ENCODE measurements at places on chromosomes 11 and 22.
A peak's percentile ranks its signal among the peaks of the same experiment; 100 is the strongest.

GRCh38 chr11:65410936-65411680, 11.5 kb upstream of the NEAT1 start:
- DNase-seq: no peak

- no peak for DNase-seq
Observed at GRCh38 chr11:62504158-62504973, 42.2 kb downstream of the AHNAK start.

- DNase-seq: no peak
Observed at GRCh38 chr11:35232891-35233330, 93.9 kb downstream of the CD44 start.

DNA sequence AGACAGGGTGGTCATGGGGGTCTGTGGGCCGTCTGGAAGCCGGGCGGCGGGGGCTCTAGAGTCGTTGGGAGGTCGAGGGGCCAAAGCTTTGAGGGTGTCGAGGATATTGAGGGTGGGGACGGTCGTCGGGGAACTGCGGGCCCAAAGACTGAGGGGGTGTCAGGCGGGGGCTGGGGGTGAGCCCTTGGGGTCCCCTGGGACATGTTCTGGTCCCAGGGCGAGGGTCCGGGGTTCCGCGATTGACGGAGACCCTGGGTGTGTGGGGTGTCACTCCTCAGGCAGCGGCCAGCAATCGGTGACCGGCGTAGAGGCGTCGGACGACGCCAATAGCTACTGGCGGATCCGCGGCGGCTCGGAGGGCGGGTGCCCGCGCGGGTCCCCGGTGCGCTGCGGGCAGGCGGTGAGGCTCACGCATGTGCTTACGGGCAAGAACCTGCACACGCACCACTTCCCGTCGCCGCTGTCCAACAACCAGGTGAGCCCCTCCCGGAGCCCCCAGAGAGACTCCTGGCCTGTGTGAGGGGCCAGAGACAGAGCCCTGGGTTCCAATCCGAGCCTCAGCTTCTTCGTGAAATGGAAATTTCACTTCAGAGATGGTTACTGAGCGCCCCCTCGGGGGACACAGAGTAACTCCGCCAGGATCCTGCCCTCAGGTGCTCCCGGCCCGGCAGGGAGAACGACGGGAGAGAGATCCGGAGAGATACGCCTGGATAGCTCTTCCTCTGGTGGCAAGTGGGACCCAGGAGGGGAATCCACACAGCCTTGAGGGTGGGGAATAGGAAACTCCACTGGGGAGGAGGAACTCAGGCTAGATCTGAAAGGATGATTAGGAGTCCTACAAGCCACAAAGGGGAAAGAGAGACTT, 714 bp downstream of the SDF2L1 start:
- DNase-seq: peak; percentile 73

DNA sequence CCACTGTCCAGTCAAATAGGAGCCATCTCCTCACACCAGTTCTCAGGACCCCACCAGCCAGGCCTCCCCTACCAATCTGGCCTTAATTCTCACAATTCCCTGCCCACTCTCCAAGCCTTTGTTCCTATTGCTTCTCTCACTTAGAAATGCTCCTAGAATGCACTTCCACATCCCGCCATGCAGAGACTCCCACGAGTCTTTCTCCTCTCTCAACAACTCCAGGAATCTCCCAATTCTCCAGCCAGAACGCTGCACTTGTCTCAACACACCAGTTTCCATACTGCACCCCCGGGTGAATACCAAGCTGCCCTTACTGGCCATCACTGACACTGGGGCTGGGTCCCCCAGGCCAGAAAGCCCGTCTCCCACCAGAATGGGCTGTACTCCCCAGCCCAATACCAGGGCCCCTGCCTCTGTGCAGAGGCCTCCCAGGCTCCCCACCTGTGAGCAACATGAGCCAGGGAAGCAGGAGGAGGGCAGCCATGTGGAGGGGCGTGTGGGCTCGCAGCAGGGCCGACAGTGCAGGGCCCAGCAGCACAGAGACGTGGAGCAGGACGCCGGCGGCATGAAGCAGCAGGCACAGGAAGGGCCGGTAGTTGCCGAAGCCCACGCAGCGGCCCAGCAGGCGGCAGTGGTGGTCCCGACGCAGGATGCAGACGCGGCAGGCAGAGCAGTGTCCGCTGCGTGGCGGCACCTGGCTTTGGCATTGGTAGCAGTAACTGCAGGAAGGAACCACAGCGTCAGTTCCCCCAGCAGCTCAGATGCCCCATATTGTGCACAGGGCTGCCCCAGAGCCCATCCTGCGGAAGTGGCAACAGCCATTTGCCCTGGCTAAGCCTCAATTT, 2.4 kb downstream of the ZDHHC24 start:
- DNase-seq: peak; percentile 79

DNA sequence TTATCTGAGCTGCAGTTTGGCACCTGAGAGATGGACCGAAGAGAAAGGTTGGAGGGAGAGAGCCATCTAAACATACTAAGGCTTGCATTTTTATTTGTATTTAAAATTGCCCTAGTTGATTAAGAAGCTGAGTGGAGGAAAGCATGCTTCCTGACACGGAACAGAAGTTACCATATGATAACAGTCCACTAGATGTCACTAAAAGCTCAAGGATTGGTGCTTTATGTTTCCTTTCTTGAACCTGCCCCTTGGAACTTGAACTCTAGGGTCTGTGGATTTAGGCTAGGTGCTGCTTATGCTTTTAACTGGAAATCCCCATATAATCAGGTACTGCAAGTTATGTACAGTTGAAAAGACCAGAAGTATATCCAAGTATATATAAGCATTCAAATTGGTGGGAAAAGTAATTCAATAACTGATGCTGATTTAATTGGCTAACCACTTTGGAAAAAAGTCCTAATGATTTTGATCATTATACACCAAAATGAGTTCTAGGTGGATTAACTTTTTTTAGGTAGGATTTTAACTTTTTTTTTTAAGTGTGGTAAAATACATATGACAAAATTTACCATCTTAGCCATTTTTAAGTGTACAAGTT, 9.5 kb downstream of the RBMXL2 start:
- DNase-seq: peak; percentile 79

GRCh38 chr22:17250380-17251082, 31.3 kb upstream of the ADA2 start:
- DNase-seq: no peak

DNA sequence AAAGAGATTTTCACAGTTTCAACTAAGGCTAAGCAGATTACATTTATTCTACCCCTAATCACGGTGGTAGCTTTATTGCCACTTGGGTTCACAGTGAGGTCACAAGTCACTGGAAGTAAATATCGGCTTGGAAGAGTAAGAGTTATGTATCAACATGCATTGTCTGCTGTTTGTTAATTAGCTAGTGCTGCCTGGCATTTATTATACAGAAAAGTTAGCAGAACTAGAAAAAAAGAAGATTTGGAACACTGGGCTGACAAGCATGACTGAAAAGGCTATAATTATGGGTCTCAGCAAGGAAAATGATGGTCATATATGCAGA, 13.7 kb upstream of the RAB38 start:
- DNase-seq: no peak

DNA sequence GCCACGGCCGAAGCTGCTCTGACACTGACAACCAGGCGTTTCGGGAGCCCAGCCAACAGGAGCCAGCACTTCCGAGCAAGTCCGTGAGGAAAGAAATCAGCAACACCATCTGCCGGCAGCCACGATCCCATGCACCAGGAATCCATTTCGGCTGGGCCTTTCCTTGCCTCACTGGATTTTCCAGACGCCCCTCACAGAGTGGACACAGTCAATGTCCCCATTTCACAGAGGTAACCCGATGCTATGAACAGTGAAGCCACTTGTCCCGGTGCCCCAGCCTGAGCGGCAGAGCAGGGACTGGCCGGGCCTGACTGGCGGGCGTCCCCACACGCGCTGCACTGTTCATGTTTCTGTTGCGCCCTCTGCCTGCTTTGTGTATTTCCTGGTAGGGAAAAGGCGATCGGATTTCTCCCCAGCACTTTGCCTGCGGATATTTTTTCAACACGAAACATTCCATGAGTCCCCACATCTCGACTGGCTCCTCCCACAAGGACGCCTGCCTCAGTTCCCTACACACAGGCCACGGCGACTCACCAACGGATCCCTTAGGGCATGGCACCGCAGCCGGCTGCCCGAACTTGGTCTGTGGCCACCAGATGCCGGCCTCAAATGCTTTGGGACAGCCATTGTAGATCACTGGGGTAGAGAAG, 55.3 kb downstream of the TRMU start:
- no peak for DNase-seq

- no peak for DNase-seq
Observed at GRCh38 chr11:22554221-22554620, 71.4 kb downstream of the FANCF start.

- DNase-seq: no peak
Observed at GRCh38 chr11:26931248-26931631, 62.7 kb upstream of the FIBIN start.

- peak; percentile 28 for DNase-seq
Observed at GRCh38 chr11:14451825-14452224, 47.8 kb downstream of the COPB1 start.

DNA sequence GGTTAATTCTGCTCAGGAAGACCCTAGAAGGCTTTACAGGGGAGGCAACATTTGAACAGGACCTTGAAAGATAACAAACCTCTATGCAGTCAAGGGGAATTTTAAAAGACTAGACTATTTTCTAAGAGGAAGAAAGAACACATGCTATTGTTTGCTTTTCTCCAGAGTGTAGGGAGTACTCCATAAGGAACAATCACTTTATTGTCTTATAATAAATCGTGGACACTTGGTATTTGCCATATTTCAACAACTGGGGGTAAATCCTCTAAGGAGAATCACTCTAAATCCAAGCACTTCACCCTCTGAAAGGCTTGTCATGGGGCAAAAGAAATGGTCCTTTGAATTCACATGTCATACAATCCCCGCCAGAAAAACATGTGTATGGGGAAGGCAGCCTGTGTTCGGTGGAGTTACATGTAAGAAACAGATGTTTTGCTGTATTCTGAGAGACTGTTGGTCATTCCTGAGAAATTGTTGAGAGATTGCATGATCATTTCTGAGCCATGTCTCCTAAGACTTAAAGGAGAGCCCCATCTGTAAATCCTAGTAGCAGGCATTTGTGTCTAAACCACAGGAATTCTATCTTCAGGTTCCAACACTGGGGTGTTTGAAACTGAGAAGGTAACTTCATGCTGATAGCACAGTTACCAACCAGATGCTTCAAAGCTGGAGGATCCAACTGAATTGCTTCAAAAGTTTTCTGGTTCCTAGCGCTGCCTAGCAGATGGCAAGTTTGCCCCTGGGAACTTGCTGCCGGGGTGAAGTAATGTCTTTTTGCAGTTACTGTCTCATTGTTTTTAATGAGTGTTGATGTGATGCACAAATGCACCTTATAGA, 66.8 kb downstream of the FZD4 start:
- DNase-seq: no peak

GRCh38 chr11:76318744-76319384, 62.1 kb downstream of the THAP12 start:
- peak; percentile 83 for DNase-seq

GRCh38 chr11:79243422-79244210, 197.2 kb downstream of the TENM4 start:
- no peak for DNase-seq

- no peak for DNase-seq
Observed at GRCh38 chr11:95832763-95833162, 42.5 kb downstream of the CEP57 start.

- DNase-seq: no peak
Observed at GRCh38 chr11:23727387-23727786, 769.5 kb upstream of the LUZP2 start.

DNA sequence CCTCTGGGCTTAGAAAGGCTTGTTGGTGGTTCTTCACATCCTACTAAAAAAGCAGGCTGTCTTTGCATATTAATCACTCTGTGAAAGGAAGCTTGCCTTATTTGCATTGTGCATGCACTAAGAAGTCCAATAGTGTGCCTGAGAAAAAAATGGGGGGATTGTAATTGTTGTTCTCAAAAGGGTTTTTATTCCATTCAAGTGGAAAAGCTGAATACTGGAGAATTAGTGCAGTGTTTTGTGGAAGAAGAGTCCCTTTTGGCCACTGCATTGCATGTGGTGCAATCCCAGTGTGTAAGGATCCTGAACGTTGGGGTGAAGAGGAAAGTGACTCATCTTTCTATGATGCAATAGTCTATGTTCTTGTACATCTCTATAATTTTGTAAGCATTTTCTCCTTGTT, 16.5 kb downstream of the NCAM1 start:
- peak; percentile 2 for DNase-seq

DNA sequence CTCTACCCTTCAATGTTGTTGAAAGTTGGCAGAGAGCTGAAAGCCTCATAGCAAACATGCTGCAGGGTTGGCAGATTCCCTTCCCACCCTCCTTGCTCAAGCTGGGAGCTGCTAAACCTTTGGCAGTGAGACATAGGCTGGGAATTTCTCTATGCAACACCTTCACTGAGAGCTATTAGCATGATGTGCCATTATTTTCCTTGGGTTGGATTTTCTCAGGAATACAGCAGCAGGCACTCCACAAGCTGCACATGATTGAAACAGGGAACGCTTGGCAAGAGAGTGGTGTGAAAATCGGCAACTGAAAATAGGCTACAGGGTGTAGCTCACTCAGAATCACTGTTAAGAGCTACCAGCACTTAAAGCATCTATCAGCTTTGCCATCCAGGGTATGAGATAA, 9.6 kb upstream of the ALKBH3 start:
- DNase-seq: no peak

- DNase-seq: no peak
Observed at GRCh38 chr11:62069374-62069773, 54.4 kb upstream of the INCENP start.

DNA sequence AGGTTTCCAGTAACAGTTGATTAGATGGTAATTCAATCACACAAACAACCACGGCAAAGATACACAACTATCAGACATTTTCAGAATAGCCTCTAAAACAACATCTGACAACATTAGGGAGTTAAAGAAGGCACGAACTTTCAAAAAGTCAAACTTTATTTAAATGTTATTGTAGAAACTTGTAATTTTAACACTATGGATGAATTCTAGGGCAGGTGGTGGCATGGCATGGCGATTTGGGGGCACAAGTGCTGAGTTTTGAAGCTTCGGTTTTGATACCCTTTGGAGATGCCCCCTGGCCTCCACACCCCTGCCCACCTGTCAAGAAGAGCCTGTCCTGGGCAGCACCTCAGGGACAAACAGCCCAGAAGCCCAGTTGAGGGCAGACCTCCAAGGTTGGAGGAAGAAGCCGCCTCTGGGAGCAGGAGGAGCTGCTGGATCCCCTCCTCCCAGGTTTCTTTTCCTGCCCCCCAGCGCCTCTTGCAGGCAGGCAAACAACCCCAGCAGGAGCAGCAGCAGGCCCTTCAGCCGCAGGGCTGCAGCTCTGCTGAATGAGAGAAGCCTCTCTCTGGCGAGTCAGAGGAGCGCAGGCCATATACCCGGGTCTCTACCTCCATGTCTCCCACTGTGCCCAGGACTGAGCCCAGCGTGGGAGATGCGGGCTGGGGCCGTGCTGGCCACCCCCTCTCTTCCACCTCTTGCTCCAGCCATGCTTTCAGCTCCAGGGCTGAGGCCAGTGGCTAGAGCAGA, 102.1 kb upstream of the IGLL5 start:
- DNase-seq: no peak

- no peak for DNase-seq
Observed at GRCh38 chr22:28246397-28246796, 327.3 kb upstream of the PITPNB start.

GRCh38 chr11:120376547-120377182, 40.5 kb downstream of the ARHGEF12 start:
- no peak for DNase-seq

Measured in KBM-7 (cell line).